Stimulated activated CD8-positive, alpha-beta memory T cell treated with anti-CD3 and anti-CD28 coated beads, Interleukin-4, amount 100 ng/mL, for 1 hour (primary cell): ENCODE measurements at places on chromosomes 5 and 9.

DNA sequence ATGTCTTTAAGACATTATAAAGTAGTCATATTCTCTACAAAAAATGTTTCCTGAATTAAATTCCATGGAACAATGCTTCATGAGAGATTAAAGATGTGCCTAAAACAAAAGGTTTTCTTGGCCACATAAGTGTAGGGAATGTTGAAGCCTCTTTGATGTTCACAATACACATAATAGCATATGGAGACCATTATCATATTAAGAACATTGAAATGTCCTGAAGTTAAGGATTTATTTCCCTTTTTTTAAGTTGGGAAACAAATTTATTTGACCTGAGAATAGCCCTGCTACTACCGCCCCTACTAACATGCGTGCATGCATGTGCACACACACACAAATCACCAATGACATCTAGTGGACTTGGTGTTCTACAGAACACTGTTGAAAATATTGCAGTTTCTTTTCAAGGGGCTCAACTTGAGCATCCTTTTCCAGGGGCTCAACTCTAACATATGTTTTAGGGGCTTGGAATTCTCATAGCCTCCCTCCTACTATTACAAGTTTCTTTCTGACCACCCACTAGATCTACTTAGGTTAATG is 124.9 kb upstream of the C6 start:
- DNase-seq: no peak

GRCh38 chr5:56683281-56683680 is 132.1 kb upstream of the MAP3K1 start:
- DNase-seq: no peak

DNA sequence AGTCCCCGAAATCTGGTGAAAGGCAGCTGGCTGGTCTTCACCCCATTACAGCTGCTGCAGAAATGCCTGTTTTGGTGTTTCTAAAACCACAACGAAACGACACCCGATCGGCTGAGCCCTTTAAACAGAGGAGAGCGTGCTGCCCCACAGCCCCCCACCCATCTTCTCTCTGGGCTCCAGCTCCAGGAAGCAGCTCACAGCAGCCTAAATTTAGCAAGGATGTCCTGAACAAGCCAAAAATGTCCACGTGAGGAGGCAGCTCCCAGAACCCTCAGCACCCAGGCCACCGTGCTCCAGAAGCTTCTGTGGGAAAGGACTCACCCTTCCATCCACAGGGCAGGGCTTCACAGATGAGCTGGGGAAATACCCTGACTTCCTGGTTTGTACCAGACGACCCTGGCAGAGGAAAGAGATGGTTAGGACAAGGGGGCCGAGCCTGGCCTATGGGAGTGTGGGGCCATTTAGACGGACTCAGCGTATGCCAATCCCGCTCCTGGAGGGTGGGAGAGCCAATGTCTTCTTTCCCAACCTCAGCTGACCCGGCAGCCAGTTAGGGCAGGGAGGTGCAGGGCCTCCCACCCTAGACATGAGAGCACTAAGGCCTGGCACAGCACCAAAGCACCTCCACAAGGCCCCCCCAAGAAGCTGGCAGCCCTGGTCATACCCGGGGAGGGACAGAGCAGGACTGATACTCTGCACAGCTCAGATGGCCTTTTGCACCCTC is 39.1 kb upstream of the SARDH start:
- no peak for DNase-seq

DNA sequence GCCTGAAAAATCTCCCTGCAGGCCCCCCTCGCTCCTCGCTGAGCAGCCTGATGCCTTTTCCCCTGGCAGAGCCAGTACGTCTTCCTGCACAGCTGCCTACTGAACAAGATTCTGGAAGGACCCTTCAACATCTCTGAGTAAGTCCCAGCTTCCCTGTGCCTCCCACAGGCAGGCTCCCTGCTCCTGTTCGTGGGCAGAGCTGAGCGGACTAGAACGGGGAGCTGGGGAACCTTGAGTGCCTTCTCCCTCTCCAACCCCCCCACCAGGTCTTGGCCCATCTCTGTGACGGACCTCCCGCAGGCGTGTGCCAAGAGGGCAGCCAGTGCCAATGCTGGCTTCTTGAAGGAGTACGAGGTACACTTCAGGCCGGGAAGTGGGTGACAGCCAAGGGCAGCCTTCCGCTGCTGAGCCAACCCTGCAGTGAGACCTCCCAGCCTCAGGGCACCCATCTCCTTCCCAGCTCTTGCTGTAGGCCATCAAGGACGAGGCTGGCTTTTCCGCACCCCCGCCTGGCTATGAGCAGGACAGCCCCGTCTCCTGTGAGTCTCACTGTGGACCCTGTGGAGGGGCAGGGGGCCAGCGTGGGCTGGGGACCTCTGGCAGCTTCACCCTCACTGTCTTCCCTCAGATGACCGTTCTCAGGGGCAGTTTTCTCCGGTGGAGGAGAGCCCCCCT is 21.1 kb upstream of the SPTLC1 start:
- no peak for DNase-seq

DNA sequence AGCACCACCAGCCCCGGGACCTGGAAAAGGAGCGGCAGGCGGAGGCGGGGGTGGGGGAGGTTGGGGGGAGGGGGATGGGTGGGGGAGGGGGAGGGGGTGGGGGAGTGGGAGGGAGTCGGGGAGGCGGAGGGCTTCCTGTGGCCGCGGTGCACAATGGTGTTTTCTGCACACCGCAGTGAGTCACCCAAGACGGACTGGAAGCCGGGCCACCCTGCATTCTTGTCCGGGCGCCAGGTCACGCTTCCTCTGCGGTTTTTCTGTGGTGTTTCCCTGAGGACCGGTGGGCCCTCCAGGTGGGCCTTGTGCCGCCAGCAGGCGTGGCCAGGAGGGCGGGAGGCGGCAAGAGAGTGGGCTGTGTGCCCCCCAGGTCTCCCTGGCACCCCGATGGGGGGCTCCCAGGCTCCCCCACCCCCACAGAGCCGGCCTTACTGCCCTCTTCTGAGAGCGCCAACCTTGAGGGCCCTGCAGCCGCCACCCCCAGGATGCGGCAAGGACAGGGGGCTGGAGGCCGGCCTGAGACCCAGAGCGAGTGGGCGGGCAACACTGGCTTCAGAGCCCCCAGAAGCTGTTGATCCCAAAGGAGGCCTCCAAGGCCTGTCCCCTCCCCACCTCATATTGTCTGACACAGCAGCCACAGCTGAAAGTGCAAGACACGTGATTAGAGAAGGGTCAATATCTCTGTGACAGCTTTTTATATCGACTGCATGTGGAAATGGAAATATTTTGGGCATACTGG is 11.1 kb downstream of the EXD3 start:
- DNase-seq: peak; percentile 21

DNA sequence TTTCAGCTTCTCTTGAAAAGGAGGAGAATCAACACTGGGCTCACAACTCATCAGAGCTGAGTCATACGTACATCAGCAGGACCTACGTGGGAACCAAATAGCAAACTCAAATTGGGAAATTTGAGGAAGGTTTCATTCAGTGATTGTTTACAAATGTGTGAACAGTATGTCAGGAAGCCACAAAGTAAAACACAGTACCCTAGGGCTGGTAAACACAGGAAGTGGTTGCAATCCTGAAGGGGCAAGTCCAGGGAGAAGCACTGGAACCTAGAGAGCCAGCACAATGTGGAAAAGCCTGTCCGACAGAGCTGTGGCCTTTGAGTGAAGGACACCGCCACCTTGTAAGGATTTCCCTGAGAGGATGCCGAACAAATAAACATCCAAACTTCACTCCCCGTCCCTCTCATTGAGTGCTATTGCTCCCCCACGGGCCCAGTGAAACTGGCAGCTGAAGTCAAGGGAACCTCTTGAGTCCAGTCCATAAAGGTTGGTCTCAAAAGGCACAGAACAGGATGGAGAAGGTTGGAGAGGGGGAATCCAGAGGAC is 26.7 kb upstream of the RICTOR start:
- DNase-seq: no peak

DNA sequence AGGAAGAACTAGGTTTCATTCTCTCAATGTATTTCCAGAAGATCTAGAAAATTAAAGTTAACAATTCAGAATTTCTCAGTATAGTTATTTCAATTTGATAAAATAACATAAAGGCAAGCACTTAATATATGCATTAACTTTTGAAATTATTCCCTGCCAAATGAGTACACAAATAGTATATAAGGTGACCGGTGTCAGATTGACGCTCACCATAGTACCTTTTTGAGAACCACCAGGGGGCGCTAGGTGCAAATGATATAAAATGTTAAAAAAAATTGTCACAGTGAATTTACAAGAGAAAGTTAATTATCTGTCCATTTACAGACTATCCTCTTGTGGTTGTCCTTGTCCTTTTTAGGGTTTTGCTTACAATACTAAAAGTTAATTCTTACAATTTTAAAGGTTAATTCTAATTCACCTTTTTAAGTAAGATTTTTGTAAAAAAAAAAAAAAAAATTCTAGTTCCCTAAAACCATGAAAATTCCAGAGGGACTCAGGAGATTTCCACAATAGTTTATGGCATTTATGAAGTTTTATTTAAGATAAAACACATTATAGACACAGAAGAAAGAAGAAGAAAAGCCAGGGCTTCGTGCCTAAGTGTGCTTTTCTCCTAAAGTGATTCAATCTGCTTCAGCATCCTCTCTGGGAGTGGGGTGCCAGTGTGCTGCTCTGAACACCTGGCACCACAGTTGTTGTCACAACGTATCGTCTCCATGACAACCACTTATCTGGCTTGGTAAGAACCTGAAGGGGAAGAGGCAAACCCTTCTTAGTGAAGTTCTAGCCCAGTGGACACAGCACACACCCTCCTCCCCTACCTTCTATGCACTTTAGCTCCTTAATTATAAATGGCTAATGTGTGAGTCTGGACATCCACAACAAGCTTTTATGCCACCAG is 1.7 kb downstream of the ADAMTS16 start:
- peak; percentile 21 for DNase-seq

DNA sequence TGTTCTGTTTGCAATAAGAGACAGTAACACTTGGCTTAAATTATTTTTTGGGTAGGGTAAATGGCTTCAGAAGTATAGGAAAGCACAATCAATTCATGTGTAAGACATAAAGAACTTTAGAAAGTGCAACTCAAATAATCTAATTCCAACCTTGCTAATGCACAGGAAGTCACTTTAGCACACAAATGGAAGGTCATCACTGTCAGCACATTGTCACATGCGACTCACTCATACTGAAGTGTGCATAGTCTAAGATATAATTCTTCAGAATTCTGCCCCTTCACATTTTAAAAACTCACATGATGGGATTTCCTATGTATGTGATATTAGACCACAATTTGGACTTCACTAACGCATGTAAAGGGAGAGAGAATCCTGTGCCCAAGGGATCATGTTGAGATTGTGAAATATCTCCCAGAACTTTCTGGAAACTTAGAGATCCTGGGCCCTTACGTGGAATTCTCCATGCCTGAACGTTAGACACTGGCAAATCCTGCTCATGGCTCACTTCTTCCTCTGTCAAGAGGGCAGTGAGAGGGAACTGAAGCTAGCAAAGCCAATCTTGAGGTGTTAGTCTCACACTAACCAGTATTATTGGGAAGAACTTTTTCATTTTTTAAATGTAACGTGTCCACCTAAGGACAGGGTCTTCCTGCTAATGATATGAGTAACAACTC is 403.2 kb upstream of the PTGER4 start:
- DNase-seq: no peak

DNA sequence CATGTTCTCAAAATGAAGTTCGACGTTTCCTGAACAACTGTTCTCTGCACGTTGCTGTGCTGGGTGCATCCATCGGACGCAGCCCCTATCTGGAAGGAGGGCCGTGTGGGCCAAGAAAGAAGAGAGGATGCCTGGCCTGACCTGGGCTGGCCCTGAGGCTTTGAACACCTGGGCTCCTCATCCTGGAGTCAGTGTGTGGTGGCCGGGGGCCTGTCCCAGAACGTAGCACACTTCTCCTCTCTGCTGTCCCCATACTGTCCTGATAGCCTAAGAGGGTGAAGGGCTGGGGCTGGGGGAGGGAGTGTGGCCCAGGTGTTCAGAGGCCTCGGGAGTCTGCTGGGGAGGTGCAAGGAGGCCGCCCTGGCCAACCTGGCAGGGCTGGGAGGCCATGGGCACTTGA is 21.5 kb downstream of the COL5A1 start:
- no peak for DNase-seq

- DNase-seq: no peak
These were observed 714 bp upstream of the ZNF608 start for GRCh38 chr5:124746916-124747790.

- no peak for DNase-seq
These were observed 18.3 kb upstream of the TNFSF15 start for GRCh38 chr9:114824110-114824509.

- DNase-seq: no peak
These were observed 25.3 kb upstream of the ADAMTS2 start for GRCh38 chr5:179370490-179371120.

DNA sequence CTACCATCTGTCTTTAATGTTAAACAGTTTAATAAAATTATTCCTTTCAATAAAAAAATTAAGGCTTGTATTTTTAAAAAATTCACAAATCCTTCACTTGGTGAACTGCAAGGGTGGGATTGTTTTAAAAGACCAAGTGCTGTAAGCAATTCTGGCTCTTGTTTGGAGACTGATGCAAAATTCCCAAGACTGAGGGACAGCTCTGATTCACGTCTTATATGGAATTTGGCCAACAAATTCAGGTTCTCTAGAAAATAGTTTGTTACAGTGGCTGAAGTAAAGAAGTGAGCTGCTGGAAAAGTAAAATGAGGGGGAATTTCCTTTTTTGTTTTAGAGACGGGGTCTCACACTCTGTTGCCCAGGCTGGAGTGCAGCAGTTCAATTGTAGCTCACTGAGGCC is 58.3 kb downstream of the PRELID2 start:
- no peak for DNase-seq

- no peak for DNase-seq
These were observed 123.3 kb upstream of the RUSC2 start for GRCh38 chr9:35366627-35367026.

GRCh38 chr5:122327110-122327509 is 15.1 kb downstream of the SNCAIP start:
- DNase-seq: no peak

DNA sequence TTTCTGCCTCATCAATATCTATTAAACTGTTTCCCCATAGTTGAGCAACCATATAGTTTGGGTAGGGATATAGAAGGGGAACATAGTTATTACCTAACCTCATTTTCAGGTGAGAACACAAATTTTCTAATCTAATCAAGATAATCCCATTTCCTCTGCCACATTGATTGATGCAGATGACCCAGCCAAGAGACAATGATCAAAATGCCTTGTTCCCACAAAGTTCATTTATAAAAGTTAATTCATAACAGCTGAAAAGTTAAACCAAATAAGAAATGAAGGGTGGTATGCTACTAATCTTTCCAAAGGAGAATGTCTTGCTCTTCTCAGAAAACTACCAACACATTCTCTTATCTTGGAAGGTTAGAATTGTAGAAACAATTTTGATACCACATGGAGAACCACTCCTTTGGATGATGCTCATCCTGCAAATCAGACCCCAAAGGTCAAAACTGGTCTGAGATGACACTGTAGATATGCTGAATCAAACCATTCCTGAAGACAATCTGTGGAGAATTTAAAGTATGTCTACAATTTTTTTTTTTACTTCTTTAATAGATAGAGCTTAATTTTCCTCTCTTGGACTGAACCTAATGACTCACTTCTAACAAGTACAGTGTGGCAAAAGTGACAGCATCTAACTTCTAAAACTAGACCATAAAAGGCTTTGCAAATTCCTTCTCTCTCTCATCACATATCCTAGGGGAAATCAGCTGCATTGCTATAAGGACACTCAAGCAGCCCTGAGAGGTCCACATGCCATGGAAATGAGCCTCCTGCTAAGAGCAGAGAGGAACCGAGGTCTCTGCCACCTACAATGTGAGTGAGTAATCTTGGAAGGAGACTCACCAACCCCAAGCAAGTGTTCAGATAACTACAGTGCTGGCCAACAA is 586.7 kb upstream of the TUSC1 start:
- DNase-seq: no peak

GRCh38 chr5:27821681-27822080 is 783.3 kb upstream of the CDH9 start:
- no peak for DNase-seq
